ENCODE measurements at places on chromosomes 3 and 15.

DNA sequence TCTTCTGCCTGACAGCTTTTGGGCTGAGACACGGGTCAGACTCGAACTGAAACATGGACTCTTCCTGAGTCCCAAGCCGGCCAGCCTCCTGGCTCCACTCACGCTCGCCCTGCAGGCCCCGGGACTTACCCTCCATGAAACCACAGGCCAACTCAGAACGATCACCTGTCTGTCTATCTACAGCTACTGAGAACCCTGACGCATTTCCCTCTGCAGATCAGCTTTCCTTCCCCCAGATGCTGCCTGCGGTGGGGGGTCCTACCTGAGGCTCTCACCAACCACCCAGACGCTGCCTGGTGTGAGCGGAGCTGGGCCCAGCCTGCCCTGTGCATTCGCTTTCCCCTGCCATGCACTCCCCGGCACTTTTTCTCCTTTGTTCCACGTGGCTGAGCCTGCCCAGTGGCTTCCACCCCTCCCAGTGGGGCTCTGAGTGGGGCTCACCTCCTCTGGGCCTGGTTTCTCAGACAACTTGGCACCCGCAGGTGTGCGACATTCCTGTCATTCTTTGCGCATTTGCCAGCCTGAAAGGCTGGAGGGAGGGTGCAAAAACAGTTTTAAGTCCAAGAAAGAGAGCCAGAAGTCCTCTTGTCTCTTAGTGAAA, 60.2 kb downstream of the PLXNA1 start:
- DNase-seq: no peak

DNA sequence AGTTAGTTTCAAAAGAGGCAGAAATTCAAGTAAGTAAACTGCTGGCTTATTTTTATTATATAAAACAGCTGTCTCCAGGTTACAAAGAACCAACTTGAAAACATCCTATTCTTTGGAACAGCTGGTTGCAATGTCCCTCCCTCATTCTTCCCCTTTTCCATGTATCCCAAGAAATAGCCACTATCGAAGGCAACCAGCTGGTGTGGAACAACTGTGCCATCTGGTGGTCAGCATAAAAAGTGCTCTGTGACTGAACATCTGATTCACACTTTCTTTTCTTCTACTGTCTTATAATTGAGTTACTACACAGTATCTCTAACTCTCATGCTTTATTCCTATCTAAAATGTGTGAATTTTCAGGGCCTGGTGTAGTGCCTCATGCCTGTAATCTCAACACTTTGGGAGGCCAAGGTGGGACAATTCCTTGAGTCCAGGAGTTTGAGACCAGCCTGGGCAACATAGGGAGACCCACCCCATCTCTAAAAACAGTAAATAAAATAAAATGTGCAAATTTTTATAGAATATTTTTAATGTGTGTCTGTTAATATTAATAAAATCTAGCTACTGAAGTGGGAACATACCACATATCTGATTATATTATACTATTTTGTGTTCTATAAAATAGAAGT, 9.6 kb downstream of the OSBPL11 start:
- no peak for DNase-seq

DNA sequence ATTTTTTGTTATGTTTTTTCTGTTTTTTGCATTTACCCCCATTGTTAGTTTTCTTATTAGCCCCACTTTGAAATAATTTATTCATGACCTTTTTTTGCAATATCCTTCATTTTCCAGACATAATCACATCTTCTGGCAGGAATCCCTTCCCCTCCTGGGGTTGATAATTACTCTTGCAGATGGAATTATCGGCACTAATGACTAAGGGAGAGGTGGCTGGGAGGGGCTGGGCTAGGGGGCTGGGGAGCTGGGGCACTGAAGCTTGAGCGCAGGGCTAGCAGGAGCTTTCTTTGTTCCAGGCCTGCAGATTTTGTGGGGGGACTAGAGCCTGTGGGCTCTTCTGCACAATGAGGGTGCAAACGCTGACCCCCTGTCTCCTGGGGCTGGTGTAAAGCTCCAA, 77.8 kb downstream of the RAB11A start:
- DNase-seq: no peak

DNA sequence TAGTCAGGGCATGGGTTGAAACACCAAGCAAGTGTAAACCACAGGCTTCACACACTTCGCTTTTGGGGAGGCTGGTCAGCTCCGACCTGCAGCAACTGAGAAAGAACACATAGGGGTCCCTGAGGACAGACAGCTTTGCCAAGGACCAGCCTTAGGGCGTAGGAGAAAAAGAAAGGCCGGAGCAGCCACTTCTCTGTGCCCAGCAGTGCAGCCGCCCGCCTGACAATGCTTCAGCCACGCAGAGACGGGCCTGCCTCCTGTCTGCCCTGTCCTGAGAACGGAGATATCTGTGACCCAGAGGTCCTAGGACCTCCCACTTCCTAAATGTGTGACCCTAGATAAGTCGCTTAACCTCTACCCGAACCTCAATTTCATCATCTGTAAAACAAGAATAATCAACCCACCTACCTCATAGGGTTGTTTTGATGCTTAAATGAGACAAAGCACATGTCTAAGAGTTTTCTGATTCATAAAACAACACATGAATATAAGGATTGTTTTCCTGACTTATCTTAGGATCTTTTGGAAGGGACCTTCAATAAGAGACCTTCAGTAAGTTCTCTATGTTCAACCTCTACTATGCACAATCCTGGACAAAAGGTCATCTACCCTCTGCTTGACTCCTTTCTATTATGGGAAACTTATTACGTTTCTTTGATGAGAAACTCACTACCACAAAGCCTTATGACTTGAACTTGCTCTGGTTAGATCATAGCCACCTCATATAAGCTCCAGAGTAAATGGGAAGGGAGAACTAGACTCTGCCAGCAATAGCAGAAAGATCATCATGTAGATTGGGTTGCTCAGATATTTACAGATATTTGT, 32.9 kb upstream of the RFTN1 start:
- no peak for DNase-seq

DNA sequence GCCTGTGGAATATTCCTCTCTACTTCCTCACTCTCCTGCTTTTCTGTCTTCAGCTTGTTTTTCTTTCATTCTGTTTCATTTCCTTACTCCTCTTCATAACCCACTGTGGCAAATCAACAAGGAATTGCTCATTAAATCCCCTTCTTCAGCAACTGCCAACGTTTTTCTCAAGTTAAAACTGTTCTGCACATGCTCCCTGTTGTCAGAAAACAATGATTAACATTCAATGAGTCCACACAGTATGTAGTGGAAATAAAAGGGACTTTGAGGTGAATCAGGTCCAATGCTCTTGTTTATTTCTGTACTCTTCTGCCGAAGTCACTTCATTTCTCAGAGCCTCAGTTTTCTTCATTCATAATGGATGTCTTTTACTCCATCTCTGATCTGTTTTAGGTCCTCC, 11.9 kb upstream of the ROBO2 start:
- DNase-seq: no peak

DNA sequence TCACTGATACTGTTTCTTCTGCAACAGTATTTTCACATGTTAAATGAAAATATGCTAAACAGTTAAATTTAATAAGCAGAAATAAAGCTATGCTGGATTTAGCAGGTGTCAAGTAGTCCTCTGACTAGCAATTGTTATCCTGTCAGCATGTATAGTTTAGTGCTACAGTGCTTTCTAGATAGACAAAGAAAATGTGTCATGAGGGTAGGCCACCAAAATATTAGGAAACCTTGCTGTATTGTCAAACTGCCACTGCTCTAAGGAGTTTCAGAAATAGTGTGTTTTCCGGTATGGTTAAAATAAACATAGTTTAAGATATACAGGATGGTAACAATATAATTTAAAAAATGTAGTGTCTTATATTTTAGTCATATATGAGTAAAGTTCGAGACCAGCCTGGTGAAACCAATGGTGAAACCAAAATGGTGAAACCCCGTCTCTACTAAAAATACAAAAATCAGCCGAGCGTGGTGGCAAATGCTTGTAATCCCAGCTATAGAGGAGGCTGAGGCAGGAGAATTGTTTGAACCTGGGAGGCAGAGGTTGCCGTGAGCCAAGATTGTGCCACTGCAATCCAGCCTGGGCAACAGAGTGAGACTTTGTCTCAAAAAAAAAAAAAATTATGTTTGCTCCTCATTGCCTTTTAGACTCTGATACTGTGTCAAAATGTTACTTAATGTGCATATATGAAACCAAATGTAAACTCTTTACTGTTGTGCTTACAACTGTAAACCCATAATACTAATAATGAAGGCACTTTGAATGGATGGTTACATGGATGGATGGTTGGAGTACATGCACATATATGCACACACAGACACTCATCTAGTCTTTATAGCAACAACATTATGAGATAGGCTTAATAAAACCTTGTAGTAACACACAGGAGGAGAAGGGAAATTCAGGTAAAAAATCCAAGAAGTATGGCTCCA, 204.8 kb downstream of the RSRC1 start:
- DNase-seq: no peak

GRCh38 chr3:134753999-134754742, 40.9 kb upstream of the EPHB1 start:
- DNase-seq: no peak

- no peak for DNase-seq
These were observed 116.4 kb downstream of the PDCD6IP start for GRCh38 chr3:33914731-33915379.

GRCh38 chr3:13085081-13085845, 12.0 kb upstream of the IQSEC1 start:
- no peak for DNase-seq

Measured in T-helper 2 cell (primary cell).